ENCODE measurements at places on chromosomes 4 and X. TPM values are rescaled to one million over a fixed set of nuclear protein-coding genes. Genes with fewer than 3 reads are reported as not detected.

RHOXF2 gene
- not detected for total RNA-seq

CABS1 gene
- total RNA-seq, result not detected

CLNK gene
- not detected for total RNA-seq

GPR34 gene
- 0.05 TPM for total RNA-seq

GAGE12J gene
- total RNA-seq, result not detected

GUCY1A1 gene
- not detected for total RNA-seq

ZFX gene
- total RNA-seq, result 8.1 TPM

IL13RA1 gene
- total RNA-seq, result 49.6 TPM

XKRX gene
- total RNA-seq, result 0.24 TPM

SPON2 gene
- 0.20 TPM for total RNA-seq

GPRASP1 gene
- 0.32 TPM for total RNA-seq

RHOXF2B gene
- total RNA-seq, result not detected

APLN gene
- total RNA-seq, result 0.85 TPM

RHOXF1 gene
- not detected for total RNA-seq

TMEM154 gene
- total RNA-seq, result 0.17 TPM

TEX11 gene
- total RNA-seq, result not detected

VCX3A gene
- not detected for total RNA-seq

MSX1 gene
- total RNA-seq, result 11.8 TPM

TAPT1 gene
- 12.2 TPM for total RNA-seq

TRIM75 gene
- total RNA-seq, result not detected

STPG2 gene
- total RNA-seq, result not detected

C4orf54 gene
- not detected for total RNA-seq

CYP2U1 gene
- total RNA-seq, result 2.0 TPM

PNMA6A gene
- total RNA-seq, result 5.5 TPM

ZNF711 gene
- 0.78 TPM for total RNA-seq

SYN1 gene
- total RNA-seq, result 0.15 TPM

CXorf49 gene
- total RNA-seq, result not detected

SUPT20HL2 gene
- total RNA-seq, result not detected

L1CAM gene
- 22.5 TPM for total RNA-seq

SPATA4 gene
- total RNA-seq, result not detected

CSAG3 gene
- not detected for total RNA-seq

SHROOM2 gene
- total RNA-seq, result 0.40 TPM

PHKA1 gene
- total RNA-seq, result 24.5 TPM

SMS gene
- 203 TPM for total RNA-seq

DRP2 gene
- total RNA-seq, result 0.18 TPM

TRIML2 gene
- total RNA-seq, result 64.1 TPM

STARD8 gene
- total RNA-seq, result 1.9 TPM

CT45A1 gene
- not detected for total RNA-seq

PAGE1 gene
- total RNA-seq, result not detected

BDH2 gene
- 8.0 TPM for total RNA-seq

NHS gene
- total RNA-seq, result 5.6 TPM

DGAT2L6 gene
- not detected for total RNA-seq

PPEF2 gene
- total RNA-seq, result not detected

MAGEH1 gene
- total RNA-seq, result 6.9 TPM

USP51 gene
- 0.57 TPM for total RNA-seq

POU3F4 gene
- total RNA-seq, result not detected

YY2 gene
- 2.8 TPM for total RNA-seq

BST1 gene
- 18.4 TPM for total RNA-seq

CYSLTR1 gene
- total RNA-seq, result not detected

ERAS gene
- 0.15 TPM for total RNA-seq

FTSJ1 gene
- 67.6 TPM for total RNA-seq

POF1B gene
- total RNA-seq, result 3.3 TPM

TBX22 gene
- total RNA-seq, result not detected

All from A549 treated with CORT108297 at 1 μM for 4 hours (cell line).